ENCODE measurements at places on chromosomes 16 and 17. TPM values are rescaled to one million over a fixed set of nuclear protein-coding genes. Genes with fewer than 3 reads are reported as not detected.

The PMP22 gene
- 23.9 TPM for total RNA-seq

The MPG gene
- 51.6 TPM for total RNA-seq

- DNase-seq, result peak; percentile 77
- H3K4me1 ChIP-seq, result peaks cover 57% of the 10 kb centered on the region
- no peaks in the 10 kb centered on the region for H3K27me3 ChIP-seq
- no peaks in the 10 kb centered on the region for H3K36me3 ChIP-seq
- peak overlapping the region; percentile 87 for H3K27ac ChIP-seq
- peak overlapping the region; percentile 42 for H3K4me3 ChIP-seq
Observed at GRCh38 chr17:50765454-50766221, 1.7 kb downstream of the ANKRD40CL start.

- H3K4me3 ChIP-seq, result no peak overlapping the region
- H3K27ac ChIP-seq, result peak overlapping the region; percentile 62
- H3K4me1 ChIP-seq, result no peaks in the 10 kb centered on the region
- no peaks in the 10 kb centered on the region for H3K27me3 ChIP-seq
Observed at GRCh38 chr16:16126896-16127295, 96.4 kb downstream of the ABCC6 start.

The SLFN11 gene
- 3.0 TPM for total RNA-seq

GRCh38 chr16:17304106-17304490 is 166.7 kb downstream of the XYLT1 start:
- DNase-seq, result no peak
- no peaks in the 10 kb centered on the region for H3K27me3 ChIP-seq
- H3K27ac ChIP-seq, result peak overlapping the region; percentile 86
- H3K4me3 ChIP-seq, result no peak overlapping the region

DNA sequence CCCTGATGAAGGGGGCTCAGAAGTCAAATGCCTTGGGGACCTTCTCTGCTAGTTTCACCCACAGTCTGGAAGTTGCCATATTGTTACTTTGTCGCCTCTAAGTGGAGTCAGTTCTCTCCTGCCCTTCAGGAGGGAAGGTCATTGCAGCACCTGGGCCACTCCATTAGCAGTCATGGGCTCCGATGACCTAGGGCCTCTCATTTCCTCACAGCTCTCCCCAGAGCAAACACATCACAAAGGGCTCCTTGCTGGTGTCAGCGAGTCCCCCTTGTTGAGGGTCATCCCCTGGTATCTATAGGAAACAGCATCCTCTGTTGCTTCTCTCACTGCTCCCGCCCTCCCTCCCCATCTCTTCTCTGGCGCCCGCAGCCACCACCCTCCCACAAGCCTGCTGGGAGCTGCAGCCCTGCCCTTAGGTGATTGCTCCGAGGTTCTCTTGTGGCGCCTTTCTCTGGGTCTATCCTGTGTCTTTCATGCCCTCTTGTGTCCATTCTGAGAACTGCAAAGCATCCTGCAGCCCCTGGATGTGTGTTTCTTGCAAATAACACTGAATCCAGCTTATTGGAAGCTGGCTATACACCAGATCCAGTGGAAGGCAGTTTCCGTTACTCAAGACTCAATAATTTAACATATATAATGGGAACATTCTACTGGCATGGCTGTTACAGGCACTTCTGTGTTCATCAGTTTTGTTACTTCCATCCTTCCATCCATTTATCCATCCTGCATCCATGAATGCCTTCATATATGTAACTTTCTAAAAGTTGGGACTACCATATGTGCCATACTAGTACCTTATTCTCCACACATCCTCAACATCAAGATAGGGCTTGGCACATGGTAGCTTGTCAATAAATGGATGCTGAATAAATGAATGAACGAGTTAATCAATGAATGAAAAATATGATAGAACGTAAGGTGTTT is 21.2 kb downstream of the PDILT start:
- H3K27ac ChIP-seq, result no peak overlapping the region
- peaks cover 8% of the 10 kb centered on the region for H3K27me3 ChIP-seq
- H3K4me1 ChIP-seq, result no peaks in the 10 kb centered on the region
- DNase-seq, result peak; percentile 47
- H3K36me3 ChIP-seq, result no peaks in the 10 kb centered on the region

DNA sequence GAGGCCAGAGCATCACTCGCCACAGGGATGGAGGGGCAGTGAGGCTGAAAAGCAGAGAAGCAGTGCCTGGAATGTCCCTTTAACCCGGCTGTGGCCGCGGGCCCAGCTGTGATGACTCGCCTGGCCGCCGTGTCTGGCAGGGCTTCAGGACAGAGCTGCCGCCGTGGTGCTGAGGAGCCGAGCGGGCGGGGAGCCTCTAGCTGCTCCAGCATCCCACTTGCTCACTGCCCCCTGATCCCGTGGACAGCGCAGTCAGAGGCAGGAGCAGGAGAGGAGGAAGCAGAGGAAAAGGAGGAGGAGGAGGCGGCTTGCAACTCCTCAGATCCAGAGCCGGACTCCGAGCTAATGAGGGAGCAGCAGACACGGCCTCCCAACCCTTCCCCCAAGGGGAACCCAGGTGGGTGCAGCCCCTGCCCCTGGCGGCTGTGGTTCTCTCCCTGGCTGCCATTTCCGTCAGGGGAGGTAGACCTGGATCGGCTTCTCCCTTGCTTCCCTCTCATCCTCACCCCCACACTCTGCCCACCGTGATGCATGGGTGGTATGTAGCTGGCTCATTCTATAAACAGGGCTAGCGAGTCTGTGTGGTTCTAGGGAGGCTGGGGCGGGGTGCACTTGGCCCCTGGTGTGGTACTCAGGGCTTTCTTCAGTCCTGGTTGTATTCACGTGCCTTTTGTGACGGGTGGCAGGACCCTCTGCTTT is 165.7 kb downstream of the CMIP start:
- H3K4me3 ChIP-seq, result no peak overlapping the region
- DNase-seq, result peak; percentile 57
- H3K36me3 ChIP-seq, result no peaks in the 10 kb centered on the region
- peak overlapping the region; percentile 41 for H3K27ac ChIP-seq
